ENCODE measurements at places on chromosomes 4 and X. TPM values are rescaled to one million over a fixed set of nuclear protein-coding genes. Genes with fewer than 3 reads are reported as not detected.

DNA sequence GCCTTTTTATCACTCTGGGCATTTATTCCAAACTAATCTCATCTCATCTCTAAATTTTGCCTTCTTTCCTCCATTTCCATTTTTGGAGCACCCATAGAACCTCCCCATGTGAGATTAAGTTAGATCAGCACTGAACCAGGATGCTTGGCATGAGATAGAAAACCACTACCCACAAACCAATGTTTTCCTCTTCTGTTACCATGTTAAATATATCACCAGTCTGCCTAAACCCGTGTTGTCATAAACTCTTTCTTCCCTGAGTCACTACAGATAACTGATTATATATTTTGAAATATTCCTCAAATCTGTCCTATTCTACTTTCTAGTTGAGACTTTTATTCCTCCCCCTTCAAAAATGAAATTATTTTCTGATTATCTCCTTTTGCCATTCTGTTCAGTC, 37.6 kb downstream of the GABRB1 start:
- no peak for DNase-seq

GRCh38 chr4:124934916-124935315, 222.4 kb upstream of the ANKRD50 start:
- DNase-seq, result no peak

DNA sequence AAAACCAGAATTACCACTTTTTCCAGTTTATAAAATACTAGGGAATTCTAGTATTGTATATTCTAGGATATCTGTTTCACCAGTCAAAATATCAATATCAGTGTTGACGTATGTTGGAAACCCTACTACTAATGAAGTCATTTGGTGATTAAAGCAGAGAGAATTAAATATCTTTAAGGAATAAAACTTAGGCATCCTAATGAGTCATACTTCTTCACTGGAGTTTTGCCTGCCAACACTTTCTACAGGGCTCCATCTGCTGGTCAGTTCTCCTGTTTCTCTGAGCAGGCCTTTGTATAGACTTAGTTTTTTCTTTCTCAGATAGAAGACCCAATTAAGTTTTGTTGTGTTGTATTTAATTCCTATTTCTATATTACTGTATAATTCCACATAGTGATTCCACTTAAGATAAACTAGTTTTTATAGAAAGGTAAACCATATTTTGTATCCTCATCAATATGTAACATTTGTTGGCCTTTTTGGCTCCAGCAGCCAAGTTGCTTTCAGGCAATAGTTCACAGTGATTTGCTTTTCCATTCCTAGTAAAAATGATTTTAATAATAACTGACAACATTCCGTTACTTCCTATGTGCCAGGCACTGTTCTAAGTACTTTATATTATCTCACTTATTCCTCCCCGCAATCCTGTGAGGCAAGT, 3.5 kb downstream of the AP1AR start:
- DNase-seq, result no peak

DNA sequence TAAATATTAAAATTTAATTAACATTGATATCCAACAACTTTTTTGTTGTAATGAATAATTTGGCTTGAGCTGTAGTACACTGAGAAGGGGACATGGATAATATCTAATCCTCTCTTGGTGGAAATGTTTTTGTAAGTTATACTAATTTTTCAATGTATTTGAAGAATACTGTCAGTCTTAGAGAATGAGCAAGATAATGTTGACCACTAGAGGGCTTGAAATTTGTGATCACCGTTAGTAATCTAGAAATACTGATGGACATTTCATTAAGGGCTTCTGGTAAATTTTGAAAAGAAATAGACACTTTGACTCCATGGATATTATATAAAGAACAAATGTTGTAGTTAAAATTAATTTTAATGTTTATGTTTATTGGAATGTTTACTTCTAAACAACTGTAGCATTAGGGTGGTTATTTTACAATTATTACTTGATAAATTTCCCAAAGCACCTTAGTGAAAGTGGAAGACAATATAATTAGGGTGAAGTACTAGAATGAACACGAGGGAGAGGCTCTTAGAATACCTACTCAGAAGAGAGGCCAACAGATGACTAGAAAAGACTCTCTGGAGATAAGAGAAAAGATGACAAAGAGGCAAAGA, 20.0 kb upstream of the CAMK2D start:
- no peak for DNase-seq

- no peak for DNase-seq
Observed at GRCh38 chr4:128416921-128417320, 129.3 kb upstream of the PGRMC2 start.

- DNase-seq, result no peak
Observed at GRCh38 chr4:76744241-76744921, 153.6 kb downstream of the SOWAHB start.

- no peak for DNase-seq
Observed at GRCh38 chr4:89899854-89900253, 5.2 kb downstream of the MMRN1 start.

DNA sequence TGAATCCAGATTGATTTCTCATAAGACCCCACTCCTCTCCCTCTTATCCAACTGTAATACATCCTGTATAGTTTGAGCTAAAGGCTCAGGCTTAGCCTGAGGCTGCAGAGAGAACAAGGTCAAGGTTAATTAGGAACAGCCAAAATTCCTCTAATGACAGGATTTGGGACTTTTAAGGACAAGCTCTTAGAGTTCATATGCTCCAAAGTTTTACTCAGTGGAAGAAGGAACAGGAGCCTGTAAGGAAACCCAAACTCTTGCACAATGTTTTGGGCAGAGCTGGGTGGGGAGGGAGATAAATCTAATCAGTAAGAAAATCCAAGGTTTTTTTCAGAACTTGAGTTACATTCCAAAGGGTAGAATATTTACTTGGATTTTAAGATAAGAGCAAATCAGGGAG, 238.8 kb downstream of the QDPR start:
- DNase-seq, result no peak

- DNase-seq, result no peak
Observed at GRCh38 chr4:146442801-146443200, 78.9 kb downstream of the SLC10A7 start.

- DNase-seq, result peak; percentile 81
Observed at GRCh38 chrX:11341274-11342201, 48.3 kb downstream of the AMELX start.

GRCh38 chrX:16186380-16187007, 19.2 kb downstream of the MAGEB17 start:
- DNase-seq, result no peak

DNA sequence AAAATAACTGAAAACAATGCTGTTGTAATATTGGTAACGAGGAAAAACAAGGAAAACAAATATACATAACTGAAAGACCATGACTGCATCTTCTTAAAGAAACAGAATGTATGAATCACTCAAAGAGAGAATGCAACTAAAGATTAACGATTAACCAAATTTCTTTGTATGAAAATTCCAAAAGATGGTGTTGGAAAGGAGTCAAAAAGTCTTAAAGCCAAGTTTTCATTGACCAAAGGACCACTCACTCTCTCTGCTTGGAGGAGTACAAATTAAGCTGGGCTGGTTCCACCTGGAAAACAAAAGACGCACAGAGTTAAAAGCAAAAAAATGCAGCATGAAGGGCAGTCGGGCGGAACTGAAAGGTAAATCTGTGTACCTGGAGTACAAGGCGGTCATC, 1.8 kb downstream of the DCAF12L1 start:
- DNase-seq, result no peak

DNA sequence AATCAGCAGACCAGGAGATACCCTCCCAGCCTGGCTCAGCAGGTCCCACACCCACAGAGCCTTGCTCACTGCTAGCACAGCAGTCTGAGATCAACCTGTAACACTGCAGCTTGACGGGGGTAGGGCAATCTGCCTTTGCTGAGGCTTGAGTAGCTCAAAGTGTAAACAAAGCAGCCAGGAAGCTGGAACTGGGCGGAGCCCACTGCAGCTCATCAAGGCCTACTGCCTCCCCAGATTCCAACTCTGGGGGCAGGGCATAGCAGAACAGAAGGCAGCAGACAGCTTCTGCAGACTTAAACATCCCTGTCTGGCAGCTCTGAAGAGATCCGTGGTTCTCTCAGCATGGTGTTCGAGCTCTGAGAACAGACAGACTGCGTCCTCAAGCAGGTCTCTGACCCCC, 15.1 kb upstream of the GABRA2 start:
- DNase-seq, result no peak

DNA sequence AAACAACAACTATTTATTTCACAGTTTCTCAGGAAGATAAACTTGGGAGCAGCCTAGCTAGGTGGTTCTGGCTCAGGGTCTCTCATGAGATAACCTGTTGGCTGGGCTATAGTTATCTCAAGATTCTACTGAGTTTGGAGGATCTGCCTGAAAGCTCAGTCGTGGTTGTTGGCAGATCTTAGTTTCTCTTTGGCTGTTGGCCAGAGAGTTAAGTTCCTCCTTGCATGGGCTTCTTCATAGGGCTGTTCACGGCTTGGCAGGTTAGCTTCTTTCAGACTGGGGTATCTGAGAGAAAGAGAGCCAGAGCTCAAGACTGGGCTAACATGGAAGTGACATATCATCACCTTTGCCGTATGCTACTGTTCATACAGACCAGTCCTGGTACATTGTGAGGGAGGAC, 28.7 kb downstream of the SEC24B start:
- DNase-seq, result no peak

GRCh38 chrX:153945956-153946943, 1.8 kb upstream of the RENBP start:
- no peak for DNase-seq

- no peak for DNase-seq
Observed at GRCh38 chr4:141609243-141609642, 27.1 kb upstream of the IL15 start.

GRCh38 chrX:48505481-48505880, 3.3 kb upstream of the PORCN start:
- no peak for DNase-seq

DNA sequence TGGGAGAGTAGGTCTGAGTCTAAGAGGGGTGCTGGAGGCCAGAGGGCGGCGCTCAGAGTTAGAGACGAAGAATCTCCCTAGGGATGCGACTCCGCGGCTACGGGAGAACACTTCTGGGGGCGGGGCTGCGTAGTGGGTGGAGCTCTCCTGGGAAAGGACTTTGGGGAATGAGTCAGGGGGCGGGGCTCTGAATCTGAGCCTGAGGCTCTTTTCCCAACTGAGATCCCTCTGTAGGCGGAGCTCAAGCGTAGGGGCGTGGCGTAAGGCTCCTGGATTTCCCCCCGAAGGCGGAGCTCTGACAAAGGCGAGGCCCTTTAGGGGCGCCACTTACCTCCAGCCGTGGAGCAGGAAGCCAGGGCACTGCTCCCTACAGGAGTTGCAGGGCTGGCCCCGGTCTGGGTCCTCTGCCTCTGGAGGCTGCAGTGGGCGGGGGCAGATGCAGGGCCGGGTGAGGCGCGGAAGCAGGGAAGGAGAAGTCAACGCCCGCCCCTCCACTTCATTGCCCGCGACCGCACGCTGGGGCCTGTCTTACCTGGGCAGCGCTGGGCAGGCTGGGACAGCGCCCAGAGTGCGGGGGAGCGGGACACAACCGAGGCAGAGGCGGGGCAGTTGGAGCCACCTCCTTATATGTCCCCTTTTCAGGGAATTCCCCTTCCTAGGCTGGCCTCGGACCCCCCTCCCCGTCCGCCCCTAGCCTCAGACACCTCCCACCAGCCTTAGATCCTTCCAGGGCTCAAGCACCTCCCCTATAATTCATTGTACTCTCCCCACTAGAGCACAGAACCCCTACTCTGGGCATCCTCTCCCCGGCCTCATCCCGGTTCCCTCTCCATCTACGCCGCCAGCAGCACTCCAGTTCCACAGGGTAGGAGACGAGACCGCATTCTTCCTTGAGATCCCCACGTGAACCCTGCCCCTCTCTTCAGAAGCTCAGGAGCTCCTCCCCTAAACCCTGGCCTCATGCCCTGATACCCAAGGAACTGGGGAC, 1.6 kb downstream of the PRICKLE3 start:
- peak; percentile 96 for DNase-seq

DNA sequence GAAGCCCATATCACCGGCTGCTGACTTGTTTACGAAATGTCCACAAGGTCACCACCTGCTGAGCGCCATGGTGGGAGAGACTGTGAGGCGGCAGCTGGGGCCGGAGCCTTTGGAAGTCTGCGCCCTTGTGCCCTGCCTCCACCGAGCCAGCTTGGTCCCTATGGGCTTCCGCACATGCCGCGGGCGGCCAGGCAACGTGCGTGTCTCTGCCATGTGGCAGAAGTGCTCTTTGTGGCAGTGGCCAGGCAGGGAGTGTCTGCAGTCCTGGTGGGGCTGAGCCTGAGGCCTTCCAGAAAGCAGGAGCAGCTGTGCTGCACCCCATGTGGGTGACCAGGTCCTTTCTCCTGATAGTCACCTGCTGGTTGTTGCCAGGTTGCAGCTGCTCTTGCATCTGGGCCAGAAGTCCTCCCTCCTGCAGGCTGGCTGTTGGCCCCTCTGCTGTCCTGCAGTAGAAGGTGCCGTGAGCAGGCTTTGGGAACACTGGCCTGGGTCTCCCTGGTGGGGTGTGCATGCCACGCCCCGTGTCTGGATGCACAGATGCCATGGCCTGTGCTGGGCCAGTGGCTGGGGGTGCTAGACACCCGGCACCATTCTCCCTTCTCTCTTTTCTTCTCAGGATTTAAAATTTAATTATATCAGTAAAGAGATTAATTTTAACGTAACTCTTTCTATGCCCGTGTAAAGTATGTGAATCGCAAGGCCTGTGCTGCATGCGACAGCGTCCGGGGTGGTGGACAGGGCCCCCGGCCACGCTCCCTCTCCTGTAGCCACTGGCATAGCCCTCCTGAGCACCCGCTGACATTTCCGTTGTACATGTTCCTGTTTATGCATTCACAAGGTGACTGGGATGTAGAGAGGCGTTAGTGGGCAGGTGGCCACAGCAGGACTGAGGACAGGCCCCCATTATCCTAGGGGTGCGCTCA, 8.7 kb upstream of the MSANTD1 start:
- no peak for DNase-seq

DNA sequence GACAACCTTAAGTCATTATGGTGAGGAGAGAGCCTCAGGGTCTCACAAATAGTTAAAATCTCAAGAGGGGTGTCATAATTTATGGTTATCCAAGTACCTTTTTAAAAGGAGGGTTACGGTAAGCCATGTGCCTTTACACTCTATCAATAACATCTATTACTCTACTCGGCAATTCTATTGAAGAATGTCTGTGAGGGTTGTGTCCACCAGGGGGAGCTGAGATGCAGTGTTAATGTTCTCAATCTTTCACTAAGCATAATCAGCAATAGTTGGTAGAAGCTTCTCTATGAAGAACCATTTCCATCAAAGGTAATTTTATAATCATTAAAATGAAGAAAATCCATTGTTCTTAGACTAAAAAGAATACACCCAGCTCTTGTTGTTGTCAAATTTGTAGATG, 457.4 kb downstream of the CENPC start:
- DNase-seq, result no peak

AMBN gene
- not detected for total RNA-seq

SCRG1 gene
- 34.6 TPM for total RNA-seq

GSPT2 gene
- total RNA-seq, result 7.7 TPM

IQCM gene
- total RNA-seq, result not detected

SLC34A2 gene
- total RNA-seq, result 1.4 TPM

METTL14 gene
- total RNA-seq, result 46.2 TPM

DMRTC1 gene
- not detected for total RNA-seq

NUDT11 gene
- 2.1 TPM for total RNA-seq

GPRASP1 gene
- 19.9 TPM for total RNA-seq

Measured in aorta (tissue), 5 donors.